ENCODE measurements at places on chromosomes 4 and X. TPM values are rescaled to one million over a fixed set of nuclear protein-coding genes. Genes with fewer than 3 reads are reported as not detected.

GRCh38 chr4:10577508-10578426, 106.8 kb downstream of the CLNK start:
- no peak overlapping the region for H3K4me3 ChIP-seq
- no peak overlapping the region for H3K27ac ChIP-seq
- no peaks in the 10 kb centered on the region for H3K36me3 ChIP-seq

DNA sequence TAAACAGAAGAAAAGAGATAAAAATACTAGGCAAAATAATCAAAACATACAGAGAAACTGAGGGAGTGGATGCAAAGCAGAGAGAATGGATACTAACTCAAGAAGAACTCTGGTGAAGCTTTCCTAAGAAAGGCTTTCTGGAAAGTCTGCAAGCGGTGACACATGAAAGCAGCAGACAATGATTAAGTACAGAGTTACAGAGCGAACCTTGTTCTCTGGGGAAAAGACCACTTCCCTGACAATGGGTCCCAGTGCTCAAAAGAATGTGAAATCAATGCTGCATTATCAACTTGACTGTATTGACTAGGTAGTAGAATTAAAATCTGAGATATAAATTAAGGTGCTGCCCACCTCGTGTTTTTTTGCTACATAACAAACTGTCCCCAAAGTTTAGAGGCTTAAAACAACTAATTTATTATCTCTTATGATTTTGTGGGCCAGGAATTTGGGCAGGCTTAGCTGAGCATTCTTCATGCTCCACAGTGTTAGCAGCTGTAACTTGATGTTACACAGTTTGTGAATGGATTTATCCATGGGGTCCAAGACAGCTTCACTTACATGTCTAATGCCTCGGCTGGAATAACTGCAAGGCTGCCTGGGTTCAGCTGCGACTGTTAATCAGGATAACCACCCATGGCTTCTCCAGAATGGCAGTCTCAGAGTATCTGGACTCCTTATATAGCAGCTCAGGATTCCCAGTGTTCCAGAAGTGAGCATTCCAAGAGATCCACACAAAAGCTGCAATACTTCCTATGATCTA, 106.9 kb upstream of the INPP4B start:
- H3K27ac ChIP-seq = no peak overlapping the region
- no peak for DNase-seq
- no peaks in the 10 kb centered on the region for H3K4me1 ChIP-seq
- H3K27me3 ChIP-seq = no peaks in the 10 kb centered on the region
- no peak overlapping the region for H3K4me3 ChIP-seq

CCDC160 gene
- polyA plus RNA-seq = 0.92 TPM

DNA sequence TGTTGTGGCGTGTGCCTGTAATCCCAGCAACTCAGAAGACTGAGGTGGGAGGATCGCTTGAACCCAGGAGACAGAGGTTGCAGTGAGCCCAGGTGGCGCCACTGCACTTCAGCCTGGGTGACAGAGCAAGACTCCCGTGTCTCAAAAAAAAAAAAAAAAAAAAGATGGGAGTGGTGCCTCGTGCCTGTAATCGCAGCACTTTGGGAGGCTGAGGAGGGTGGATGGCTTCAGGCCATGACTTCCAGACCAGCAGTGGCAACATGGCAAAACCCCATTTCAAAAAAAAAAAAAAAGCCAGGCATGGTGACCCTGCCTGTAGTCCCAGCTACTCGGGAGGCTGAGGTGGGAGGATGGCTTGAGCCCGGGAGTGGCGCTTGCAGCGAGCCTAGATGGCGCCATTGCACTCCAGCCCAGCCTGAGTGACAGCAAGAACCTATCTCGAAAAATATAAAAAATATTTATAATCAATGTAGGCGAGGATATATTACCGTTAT, 27.0 kb downstream of the EIF2S3 start:
- H3K27ac ChIP-seq = no peak overlapping the region
- DNase-seq = peak; percentile 9
- no peaks in the 10 kb centered on the region for H3K36me3 ChIP-seq
- H3K4me1 ChIP-seq = no peaks in the 10 kb centered on the region
- H3K4me3 ChIP-seq = no peak overlapping the region

- H3K36me3 ChIP-seq = no peaks in the 10 kb centered on the region
- no peak overlapping the region for H3K4me3 ChIP-seq
- no peak overlapping the region for H3K27ac ChIP-seq
Observed at GRCh38 chr4:121706595-121707021, 9.8 kb upstream of the ANXA5 start.

ARHGEF38 gene
- polyA plus RNA-seq = not detected

TMSB15C gene
- polyA plus RNA-seq = 0.94 TPM

ARX gene
- 0.05 TPM for polyA plus RNA-seq

GLA gene
- polyA plus RNA-seq = 21.9 TPM

ITGB1BP2 gene
- 2.6 TPM for polyA plus RNA-seq

DNA sequence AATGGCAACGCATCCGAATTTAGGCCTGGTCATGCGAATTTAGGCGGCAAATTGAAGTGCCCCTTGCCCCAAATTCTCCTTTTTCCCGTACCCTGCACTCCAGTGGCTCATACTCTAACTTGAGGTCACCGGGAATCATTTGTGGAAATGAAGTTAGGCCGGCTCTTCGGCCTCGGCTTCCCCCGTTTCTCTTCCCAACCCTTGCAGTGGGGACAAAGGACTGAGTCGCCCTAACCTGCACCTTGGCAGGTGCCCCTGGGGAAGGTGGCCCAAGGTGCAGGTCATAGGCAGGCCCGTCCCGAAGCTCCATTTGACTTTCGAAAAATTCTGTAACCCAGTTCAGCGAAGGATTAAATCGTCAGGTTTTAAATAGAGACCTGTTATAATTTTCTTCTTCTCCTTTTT, 811 bp downstream of the SRD5A3 start:
- no peak for DNase-seq
- H3K27me3 ChIP-seq = no peaks in the 10 kb centered on the region
- peak overlapping the region; percentile 66 for H3K4me3 ChIP-seq
- H3K36me3 ChIP-seq = no peaks in the 10 kb centered on the region
- no peaks in the 10 kb centered on the region for H3K4me1 ChIP-seq

FREM3 gene
- polyA plus RNA-seq = 0.02 TPM

GRCh38 chrX:1581132-1581531, 10.3 kb upstream of the AKAP17A start:
- DNase-seq = peak; percentile 86
- no peak overlapping the region for H3K27ac ChIP-seq
- H3K27me3 ChIP-seq = no peaks in the 10 kb centered on the region
- H3K4me3 ChIP-seq = no peak overlapping the region
- H3K4me1 ChIP-seq = no peaks in the 10 kb centered on the region
- no peaks in the 10 kb centered on the region for H3K36me3 ChIP-seq

DNA sequence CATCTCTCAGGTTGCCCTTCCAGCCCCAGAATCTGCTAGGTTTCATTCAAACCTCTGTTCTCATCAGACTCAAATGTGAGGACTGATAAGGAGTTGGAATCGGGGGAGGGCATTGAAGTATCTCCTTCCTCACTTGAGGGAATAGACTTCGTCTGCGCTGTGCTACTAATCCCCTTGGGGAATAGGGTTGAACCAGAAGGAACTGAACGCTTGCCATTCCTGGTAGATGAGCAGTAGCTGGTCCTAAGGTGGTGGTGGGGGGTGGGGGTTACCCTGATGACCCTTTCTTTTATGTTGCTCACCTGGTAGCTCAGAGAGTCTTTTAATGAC, 692 bp upstream of the SLC9A7 start:
- DNase-seq = no peak
- H3K27ac ChIP-seq = no peak overlapping the region
- peaks cover 14% of the 10 kb centered on the region for H3K4me1 ChIP-seq
- no peaks in the 10 kb centered on the region for H3K36me3 ChIP-seq

GRCh38 chr4:10115797-10116568, 616 bp downstream of the WDR1 start:
- H3K27me3 ChIP-seq = no peaks in the 10 kb centered on the region
- peaks cover 47% of the 10 kb centered on the region for H3K36me3 ChIP-seq
- peaks cover 18% of the 10 kb centered on the region for H3K4me1 ChIP-seq
- peak overlapping the region; percentile 95 for H3K27ac ChIP-seq
- peak; percentile 71 for DNase-seq
- peak overlapping the region; percentile 85 for H3K4me3 ChIP-seq

DYNLT3 gene
- polyA plus RNA-seq = 2.0 TPM

ODAPH gene
- polyA plus RNA-seq = not detected

LEF1 gene
- 3.6 TPM for polyA plus RNA-seq

GRCh38 chr4:88522702-88523324, 763 bp downstream of the PYURF start:
- peaks cover 4% of the 10 kb centered on the region for H3K4me1 ChIP-seq
- DNase-seq = no peak
- H3K36me3 ChIP-seq = no peaks in the 10 kb centered on the region
- H3K4me3 ChIP-seq = peak overlapping the region; percentile 78
- 0 out of 2 replicates have a peak overlapping the region, but pooled peaks have one; percentile 39 for H3K27ac ChIP-seq
- no peaks in the 10 kb centered on the region for H3K27me3 ChIP-seq

DNA sequence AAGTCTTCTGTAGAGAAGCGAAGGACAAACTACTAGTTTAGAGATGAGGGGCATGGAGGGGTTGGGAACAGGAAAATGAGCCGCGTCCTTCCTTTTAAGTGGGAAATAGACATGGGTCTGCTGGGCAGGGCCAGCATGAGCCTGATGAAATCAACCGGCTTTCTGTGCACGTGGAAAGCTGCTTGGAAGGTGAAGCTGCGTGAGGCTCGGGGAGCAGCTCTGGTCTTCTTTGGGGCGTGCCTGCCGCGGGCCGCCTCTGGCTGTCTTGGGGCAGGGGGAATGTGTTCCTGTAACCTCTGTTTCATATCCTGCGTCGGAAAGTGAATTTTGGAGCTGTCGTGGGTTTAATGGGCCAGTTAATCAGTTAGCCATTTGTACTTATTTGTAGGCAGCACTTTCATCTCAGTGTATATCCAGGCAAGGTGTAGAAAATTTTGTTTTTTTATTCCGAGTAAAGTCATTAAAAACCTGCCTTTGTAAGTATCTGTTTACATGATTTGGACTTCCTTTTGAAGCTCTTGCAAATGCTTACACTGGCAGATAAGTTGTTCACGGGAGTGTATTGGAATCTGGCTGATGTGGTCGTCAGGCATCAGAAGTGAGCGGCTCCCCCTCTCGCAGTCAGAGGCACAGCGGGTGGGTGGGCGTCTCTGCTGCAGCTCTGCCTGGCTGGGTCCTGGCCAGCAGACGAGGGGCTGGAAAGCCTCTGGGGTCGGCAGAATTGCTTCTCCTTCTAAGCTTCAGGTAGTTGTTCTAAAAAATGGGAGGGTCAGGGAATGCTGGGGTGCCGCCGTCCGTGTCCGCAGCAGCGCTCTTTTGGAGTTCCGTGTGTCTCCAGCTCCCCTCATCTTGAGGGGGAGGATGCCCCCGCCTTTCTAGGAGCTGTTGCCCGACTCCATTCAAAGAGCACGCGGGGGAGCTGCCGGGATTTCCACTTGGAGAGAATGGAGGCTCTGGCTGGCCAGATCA, 70.5 kb upstream of the HGFAC start:
- H3K36me3 ChIP-seq = no peaks in the 10 kb centered on the region
- no peak overlapping the region for H3K4me3 ChIP-seq
- DNase-seq = no peak
- H3K4me1 ChIP-seq = peaks cover 33% of the 10 kb centered on the region

DNA sequence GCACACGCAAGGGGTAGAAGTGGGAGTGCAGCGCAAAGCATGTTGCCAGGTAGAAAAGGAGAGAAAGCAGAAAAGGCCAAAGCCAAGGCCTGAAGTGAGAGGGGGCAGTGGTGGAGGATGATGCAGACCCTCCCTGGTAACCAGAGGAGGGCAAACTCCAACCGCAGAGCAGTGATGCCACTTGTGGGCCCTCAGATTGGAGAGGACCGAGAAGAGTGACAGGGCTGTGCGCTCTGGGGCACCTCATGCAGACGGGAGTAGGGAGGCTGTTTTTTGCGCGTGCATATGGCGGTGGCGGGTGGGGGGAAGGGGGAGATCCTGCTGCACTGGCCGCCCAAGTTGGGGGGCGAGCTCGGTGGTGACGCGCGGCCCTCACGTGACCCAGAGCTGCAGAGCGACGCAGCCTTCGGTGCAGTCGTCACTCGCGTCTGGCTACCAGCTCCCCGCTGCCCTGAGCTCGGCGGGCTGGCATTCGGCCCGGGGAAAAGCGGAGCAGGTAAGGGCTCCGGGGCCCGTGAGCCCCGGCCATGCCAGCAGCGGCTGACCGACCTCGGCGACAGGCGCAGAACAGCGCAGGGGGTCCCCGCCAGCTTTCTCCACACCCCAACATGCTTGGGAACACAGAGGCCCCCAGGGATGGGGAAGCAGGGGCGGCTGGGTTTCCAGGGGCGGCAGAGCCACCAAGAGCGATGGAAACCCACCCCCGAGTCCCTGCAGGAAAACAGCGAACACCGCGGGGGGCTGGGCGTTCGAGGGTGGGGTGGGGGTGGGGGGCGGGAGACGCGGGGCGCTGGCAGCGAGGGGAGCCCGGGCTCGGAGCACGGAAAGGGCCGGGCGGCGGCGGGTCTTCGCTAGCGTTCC, at the start of gene BEX3:
Gene BEX3, plus strand, starts transcription at position 421 of the 861 bp plus-strand sequence. CDS start 984 bp downstream, outside the sequence.
- peak; percentile 70 for DNase-seq
- H3K4me3 ChIP-seq = peak within 1 kb of the TSS; percentile 86
- H3K27me3 ChIP-seq = no peaks in the 10 kb centered on the region
- peaks cover 1% of the 10 kb centered on the region for H3K4me1 ChIP-seq

DNA sequence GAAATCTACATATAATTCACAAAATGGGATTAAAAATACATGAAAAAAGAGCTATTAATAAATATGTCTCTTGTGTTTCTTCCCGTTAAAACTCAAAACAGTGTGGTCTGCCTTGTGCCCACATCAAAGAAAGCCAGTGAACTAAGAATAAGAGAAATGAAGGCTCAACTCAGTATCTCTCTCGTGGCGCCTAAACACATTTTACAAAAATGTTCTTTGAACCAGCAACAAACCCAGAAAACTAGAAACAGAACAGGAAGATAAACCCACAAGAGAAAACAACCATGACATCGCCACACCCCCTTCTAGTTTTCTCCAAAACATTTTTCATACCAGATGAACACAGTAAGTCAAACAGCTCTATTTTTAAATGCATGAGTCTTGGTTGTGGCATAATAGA, 130.1 kb downstream of the DCHS2 start:
- no peak for DNase-seq
- no peak overlapping the region for H3K27ac ChIP-seq
- no peaks in the 10 kb centered on the region for H3K36me3 ChIP-seq
- H3K4me1 ChIP-seq = no peaks in the 10 kb centered on the region
- H3K4me3 ChIP-seq = no peak overlapping the region
- H3K27me3 ChIP-seq = no peaks in the 10 kb centered on the region

DNA sequence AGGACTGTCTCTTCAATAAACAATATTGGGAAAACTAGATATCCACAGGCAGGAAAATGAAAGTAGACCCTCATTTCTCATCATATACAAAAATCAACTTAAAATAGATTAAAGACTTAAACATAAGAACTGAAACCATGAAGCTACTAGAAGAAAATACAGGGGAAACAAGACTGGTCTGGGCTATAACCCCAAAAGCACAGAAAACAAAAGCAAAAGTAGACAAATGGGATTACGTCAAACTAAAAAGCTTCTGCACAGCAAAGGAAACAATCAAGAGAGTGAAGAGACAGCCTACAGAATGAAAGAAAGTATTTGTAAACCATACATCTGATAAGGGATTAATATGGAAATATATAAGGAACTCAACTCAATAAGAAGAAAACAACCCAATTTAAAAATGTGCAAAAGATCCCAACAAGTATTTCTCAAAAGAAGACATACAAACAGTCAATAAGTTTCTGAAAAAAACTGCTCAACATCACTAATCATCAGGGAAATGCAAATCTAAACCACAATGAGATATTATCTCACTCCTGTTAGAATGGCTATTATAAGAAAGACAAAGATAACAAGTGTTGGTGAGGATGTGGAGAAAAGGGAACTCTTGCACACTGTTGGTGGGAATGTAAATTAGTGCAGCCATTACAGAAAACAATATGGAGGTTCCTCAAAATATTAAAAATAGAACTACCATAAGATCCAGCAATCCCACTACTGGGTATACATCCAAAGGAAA, 325.3 kb upstream of the RASGEF1B start:
- no peaks in the 10 kb centered on the region for H3K4me1 ChIP-seq
- DNase-seq = no peak
- no peak overlapping the region for H3K4me3 ChIP-seq
- no peaks in the 10 kb centered on the region for H3K36me3 ChIP-seq

SPP1 gene
- 10.1 TPM for polyA plus RNA-seq

SSX2 gene
- not detected for polyA plus RNA-seq

Data from H1 (cell line).